NCI-H1417 treated with DMSO at 0.1 percent for 48 hours (cell line): ENCODE measurements at places on chromosomes 7 and 10.

- no peak for DNase-seq
These were observed 6.2 kb downstream of the CFAP58 start for GRCh38 chr10:104359811-104360210.

DNA sequence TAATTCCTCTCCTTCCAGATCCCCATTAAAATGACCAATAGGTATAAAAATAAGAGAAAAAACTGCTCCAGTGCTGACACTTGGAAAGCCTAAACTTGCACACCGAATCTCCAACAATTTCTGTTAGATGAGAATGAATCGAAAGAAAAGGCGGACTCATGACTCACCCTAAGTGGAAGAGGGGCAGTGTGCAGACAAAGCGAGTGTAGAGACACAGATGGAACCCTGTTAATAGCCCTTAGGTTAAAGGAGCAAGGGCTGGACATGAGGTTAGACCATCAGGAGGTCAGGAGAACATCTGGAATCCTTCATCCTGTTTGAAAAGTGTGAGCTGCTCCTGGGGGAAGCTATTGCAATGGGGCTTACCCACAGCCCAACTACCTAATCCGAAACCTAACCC lies 103.4 kb upstream of the GLI3 start:
- DNase-seq = no peak

DNA sequence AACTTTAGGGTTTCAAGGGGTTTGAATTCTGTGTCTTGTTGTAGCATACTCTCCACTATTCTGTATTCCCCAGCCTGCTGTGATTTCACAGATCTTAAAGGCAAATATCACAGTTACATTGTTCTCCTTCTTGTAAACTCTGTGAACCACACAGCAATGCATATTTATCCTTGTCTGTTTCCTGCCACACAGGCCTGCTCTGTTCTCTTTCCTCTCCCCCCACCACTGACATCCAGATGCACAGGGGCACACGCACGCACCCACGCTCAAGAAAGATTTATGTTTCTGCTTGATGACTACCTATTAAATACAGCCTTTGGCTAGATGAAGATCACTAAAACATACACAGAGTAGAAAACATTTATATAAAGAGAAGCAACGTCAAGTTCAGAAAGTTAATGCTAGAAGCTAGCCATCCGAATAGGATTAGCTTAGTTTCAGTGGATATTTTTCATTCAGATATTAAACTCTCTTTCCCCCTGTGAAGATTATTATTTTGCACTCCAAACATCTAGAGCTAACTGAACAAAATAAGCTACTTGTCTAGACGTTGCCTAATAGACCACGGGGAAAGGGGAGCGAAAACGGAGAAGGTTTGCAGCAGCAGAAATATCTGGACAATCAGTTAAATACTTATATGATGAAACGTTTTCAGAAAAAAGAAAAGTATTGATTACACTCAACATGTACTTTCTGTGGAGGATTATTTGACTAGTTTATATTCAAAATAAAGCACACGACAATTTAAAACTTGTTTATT lies 193.1 kb upstream of the SEMA3C start:
- peak; percentile 77 for DNase-seq

DNA sequence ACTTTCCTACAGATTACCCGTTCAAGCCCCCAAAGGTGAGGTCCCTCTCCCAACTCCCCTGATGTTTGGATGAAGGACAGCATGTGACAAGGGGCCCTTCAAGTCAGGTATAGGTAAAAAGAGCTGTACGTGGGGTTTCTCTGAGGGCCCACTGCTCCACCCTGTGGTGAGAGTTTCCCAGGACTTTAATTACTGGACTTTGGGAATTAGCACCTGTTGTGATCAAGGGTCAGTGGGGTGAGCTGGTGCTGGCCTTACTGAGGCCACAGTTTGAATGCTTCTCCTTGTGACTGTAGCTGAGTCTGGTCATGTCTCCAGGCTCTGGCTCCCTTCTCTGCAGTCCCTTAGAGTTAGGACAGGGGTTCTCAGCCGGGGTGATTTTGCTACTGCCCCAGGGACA lies 16.8 kb downstream of the UBE2D4 start:
- no peak for DNase-seq

- no peak for DNase-seq
These were observed 13.1 kb upstream of the CUX1 start for GRCh38 chr7:101804088-101804963.

- DNase-seq = no peak
These were observed 34.7 kb downstream of the CPED1 start for GRCh38 chr7:121023194-121023593.

DNA sequence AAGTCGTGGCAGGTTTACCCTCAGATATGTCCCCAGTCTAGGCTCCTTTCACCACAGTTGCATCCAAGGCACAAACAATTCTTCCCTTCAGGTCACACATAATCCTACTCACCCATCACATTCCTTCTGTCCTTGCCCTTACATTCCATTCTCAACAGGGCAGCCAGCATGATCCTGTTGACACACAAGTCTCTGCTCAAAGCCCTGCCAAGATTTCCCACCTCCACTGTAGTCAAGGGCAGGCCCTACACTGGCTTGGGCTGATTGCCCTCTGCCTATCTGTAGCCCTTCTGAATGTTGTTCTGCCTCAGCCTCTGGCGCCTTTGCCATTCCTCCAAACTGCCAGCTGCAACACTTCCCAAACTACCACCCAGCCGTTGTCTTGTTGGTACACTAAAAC lies 187.9 kb upstream of the AKR1E2 start:
- no peak for DNase-seq

DNA sequence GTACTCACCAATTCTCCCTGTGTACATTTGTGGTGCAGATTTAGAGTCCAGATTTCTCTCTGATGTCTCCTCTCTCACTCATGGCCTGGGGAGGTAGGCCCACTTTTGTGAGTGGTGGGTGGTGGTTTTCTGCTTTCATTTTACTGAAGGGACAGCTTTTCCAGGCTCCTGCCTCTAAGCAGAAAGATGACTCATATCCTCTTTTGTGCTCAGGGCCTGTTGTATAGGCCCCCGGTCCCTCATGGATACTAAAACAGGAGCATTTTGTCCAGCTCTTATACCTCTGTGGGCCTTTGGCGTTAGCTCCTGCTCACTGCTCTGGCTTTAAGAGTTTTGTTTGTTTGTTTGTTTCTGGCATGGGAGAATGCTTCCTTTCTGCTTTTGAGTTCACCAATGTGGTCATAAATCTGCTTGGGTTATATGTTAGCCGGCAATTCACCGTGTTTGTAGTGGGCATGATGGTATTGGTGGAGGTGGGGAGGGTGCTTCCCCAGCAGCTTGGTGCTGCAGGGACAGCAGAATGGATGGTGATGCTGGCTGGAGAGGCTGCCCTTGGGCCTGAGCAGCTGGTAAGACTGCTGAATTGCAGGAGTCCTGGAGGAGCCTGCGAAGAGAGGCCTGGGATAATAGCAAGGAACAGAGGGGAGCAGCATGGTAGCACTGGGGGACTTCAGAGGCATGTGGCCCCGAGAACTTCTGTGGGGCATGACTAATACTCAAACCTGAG lies 468.7 kb downstream of the RPS24 start:
- DNase-seq = no peak

- DNase-seq = no peak
These were observed 1.8 kb upstream of the WAPL start for GRCh38 chr10:86523348-86523747.

DNA sequence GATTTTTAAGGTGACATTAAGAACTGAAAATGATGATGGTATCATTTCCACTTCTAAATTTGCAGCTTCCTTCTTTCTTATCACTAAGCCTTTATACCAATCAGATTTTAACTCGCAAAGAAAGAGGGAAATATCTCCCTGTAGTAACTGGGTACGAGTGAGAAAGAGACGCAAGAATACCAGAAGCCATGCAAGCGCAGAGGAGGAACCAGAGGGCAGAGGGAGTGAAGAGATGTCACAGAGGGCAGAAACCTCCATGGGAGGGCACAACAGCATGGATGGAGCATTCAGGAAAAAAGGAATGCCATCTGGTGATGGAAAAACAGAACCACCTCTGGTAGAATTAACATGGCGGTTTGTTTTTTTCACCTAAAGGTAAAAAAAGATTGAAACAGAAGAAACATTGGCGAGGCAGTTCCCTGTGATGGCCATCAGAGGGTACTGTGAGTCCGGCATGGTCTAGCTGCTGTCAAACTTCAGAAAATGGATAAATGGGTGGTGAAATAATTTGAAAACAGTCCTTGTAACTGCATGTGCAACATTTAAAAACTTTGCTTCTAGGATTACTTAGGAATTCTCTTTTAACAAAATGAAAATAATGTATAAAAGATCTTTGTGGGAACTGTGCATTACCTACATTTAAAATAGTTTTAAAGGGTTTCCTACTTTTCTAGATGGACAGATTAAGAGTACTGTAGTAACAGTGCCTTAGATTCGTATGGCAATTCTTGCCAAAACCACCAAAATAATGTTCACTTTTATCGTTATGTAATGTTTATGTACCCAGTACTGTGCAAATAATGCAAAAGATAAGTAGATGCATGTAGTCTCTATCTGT lies 91.8 kb downstream of the ARHGAP12 start:
- no peak for DNase-seq

GRCh38 chr10:68781613-68782574 lies 45.4 kb upstream of the STOX1 start:
- no peak for DNase-seq

GRCh38 chr7:27198138-27198841 lies 1.6 kb downstream of the HOXA13 start:
- no peak for DNase-seq

GRCh38 chr10:34292675-34293074 lies 522.4 kb downstream of the PARD3 start:
- no peak for DNase-seq

GRCh38 chr7:37390114-37390513 lies 58.5 kb downstream of the ELMO1 start:
- DNase-seq = no peak

DNA sequence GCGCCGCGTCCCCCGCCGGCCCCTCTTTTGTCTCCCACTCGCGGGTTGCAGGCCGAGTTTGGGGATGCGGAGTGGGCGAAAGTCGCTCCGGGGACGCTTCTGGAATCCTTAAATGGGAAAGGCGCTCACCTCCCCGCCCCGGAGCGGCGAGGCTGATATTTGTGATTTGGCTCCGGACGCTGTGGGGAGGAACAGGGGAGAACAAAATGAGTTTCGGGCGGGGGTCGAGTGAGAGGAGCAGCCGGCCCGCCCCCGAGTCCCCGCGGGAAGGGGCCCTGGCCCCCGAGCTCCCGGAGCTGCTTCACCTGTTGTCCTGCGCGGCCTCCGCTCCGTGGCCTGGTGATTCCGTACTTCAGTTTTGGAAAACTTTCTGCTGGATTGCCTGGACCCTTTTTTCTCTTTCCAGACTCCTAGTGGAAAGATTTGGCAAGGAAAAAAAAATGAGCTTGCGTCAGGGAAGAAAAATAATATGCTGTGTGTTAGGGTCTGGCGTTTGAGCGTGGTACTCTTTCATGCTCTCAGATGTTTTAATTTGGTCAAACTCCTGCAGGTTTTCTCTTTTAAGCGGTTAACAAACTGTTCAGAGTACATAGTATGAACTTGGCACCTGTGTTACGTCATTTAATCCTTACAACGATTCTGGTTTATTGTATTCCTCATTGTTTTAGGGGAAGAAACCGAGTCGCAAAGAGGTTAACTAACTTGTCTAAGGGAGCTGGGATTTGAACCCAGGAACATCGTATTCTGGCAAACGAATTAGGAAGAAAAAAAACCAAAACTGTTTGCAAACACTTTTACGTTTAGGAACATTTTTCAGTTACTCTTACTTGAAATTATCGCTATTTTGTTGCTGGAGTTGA lies 924 bp downstream of the BMPR1A start:
- DNase-seq = no peak

- DNase-seq = peak; percentile 58
These were observed 287.0 kb upstream of the CDC14C start for GRCh38 chr7:48637382-48637781.

GRCh38 chr7:157769526-157770215 lies 432.9 kb downstream of the DNAJB6 start:
- DNase-seq = no peak

DNA sequence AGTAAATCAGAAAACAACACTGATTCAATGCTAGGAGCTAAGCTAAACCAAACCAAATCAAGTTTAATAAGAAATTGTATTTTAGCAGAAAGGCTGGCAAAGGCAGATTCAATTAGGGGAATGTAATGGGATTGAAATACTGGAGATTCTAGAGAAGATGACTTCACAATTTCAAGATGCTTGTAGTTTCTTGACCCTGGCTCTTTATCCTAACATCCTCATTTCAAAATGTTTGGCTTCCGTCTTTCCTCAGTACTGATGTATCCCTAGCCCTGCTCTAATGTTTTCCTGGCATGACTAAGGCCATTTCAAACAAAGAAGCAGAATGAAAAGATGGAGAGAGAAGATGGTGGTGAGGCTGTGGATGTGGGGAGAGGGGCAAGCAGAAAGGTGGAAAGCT lies 2.7 kb upstream of the JCAD start:
- DNase-seq = no peak

DNA sequence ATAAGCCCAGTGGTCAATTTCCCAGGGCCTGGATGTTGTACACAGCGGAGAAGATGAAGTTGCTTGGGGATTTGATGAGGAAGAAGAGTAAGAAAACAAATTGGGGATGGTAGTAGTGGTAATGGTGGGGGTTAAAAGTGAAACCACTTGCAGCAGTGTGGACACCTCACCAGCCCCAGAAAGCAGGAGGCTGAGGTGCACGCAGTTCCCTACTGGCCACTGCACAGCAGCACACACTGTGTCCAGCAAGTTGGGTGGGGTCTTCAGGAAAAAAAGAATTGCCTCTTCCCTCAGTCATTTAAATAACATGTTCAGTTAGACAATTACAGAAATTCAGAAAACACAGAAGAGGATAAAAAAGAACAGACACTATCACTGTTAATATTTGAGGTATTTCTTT lies 96.6 kb downstream of the TAX1BP1 start:
- no peak for DNase-seq

DNA sequence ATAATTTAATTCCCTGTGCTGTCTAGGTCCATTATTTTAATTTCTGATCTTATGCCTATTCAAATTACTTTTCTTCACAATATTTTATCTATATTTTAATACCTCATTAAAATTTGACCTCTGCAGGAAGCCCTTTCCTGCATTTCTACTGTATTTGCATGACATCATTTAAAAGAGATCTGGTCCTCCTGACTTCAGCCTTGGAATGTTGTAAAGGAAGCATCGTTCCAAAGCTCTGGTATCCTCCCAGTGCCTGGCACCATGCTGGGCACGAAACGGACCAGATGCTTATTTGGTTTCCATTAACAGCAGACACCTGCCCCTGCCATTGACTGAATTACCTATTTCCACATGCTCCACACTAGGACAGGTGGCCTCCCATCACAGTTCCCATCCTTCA lies 247.5 kb downstream of the KLF6 start:
- no peak for DNase-seq
